ENCODE measurements at places on chromosomes 5 and 9.

DNA sequence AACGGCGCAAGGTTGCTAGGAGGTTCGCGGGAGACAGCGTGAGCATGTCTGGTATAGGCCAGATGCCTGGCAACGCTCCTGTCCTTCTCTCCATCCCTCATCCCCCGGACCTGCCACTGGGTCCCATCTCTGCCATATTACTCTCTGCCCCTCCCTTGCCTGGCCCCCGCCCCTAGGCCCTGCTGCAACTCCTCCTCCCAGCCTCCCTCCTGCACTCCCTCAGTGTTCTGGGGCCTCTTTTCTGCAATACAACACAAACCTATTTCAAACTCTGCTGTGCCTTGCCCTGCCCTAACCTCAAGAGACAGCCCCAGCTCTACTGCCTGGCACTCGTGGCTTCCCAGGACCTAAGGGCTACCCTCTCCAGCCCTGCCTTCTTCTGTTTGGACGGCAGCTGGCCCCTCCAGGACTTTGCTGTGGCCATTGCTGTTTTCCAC is 8.9 kb upstream of the DBN1 start:
- no peak for DNase-seq

GRCh38 chr5:60896991-60897390 is 47.9 kb downstream of the ERCC8 start:
- no peak for DNase-seq

DNA sequence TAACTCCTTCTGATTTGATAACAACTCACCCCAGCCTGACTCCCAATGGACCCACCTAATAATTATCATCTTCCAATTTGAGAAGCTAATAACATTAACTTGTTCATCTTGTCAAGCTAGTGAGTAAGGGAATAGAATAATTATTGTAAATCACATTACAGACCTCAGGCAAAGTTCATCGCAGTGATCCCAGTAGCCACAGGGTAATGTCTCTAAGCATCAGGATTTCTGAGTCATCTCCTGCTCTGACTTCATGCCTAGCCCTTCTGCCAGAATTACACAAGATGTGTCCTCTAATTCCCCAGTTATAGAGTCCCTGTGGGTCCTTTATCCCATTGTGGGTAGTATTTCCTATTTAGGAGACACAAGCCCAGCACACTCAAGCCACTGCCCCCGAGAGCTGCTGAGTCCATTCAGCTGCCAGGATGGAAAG is 365.7 kb downstream of the DEPDC1B start:
- DNase-seq: no peak

- DNase-seq: no peak
Observed at GRCh38 chr9:76985581-76985980, 33.9 kb upstream of the FOXB2 start.

DNA sequence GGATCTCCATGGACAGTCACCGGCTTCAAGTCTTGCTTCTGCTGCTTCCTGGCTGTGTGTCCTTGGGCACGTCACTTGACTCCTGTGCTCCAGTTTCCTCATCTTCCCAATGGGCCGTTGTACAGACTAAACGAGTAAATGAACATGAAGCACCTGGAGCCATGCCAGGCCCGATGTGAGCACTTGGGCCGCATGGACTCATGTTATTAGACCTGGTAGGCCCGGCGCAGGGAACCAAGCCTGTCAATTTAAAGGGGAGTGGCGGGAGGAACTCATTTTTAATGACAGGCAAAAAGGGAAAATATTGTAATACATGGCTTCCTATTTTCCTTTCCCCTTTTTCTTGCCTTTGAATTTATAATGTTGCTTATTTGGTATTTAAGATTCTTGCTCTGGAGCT is 47.5 kb downstream of the TENT4A start:
- DNase-seq: no peak

DNA sequence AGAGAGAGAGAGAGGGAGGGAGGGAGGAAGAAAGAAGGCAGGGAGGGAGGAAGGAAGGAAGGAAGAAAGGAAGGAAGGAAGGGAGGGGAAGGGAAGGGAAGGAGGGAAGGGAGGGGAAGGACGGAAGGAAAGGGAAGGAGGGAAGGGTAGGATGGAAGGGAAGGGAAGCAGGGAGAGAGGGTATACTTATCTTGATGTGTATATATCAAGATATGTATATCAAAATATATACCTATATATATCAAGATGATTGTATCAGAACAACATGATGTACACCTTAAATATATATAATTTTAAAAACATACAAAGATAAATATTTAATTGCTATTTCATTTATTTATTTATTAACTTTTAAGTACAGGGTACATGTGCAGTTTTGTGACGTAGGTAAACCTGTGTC is 96.8 kb upstream of the ADAMTS16 start:
- DNase-seq: no peak

GRCh38 chr5:114477816-114478334 is 116.0 kb downstream of the KCNN2 start:
- no peak for DNase-seq

DNA sequence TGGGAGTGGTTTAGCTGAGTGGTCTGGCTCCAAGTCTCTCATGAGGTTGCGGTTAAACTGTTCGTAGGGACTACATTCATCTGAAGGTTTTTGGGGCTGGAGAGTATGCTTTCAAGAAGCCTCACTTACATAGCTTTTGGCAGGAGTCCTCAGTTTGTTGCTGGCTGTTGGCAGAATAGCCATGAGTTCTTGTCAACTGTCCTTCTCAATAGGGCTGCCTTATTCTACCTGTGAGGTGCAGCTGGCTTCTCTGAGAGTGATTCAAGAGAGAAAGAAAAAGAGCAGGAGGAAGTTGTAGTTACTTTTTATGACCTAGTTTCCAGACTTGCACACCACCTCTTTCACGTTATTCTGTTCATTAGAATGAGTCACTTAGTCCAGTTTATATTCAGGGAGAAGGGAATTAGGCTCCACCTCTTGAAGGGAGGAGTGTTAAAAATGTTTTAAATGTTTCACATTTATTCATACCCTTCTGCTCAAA is 33.2 kb downstream of the YTHDC2 start:
- no peak for DNase-seq

DNA sequence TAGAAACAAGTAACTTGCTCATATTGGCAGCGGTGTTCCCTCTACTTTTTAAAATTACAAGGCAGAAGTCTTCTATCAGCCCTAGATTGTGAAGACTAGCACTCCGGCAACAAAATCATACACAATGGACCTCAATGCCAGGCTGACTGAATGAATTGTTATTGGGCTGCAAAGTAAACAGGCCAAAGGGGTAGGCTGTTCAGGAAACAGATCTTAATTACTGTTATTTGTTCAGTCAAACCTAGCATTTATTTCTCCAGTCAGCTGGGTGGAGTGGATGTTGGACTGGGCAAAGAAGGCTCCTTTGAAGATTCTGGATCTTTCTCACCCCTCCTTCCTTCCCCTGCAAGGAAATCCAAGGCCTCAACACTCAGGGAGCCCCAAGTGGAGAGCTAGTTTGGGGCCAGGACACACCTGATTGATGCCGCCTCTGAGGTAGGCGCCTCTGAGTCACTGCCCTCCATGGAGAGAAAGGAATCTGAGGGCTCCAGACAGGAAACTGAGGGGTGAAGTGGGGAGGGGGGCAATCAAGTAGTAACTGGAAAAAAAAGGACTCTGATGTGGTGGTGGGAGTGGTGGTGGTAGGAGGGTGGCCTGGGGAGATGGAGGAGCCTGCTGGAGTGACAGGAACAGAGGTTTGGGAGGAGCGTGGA is 35.5 kb downstream of the SERINC5 start:
- no peak for DNase-seq

GRCh38 chr9:112921549-112921948 is 30.9 kb upstream of the SLC46A2 start:
- no peak for DNase-seq

DNA sequence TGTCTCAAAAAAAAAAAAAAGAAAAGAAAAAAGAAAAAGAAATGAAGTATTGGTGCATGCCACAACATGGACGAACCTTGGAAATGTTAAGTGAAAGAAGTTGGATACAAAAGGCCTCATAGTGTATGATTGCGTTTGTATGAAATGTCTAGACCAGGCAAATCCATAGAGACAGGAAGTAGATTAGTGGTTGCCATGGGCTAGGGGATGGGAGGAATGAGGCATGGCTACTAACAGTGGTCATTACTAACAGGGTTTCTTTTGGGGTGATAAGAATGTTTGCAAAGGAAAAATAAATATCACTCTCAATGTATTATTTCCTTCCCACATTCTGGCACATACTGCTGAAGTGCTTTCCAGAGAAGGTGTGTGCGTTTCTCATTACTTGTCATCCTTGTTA is 44.1 kb downstream of the UGCG start:
- no peak for DNase-seq

Measured in hematopoietic multipotent progenitor cell treated with erythropoietin and hydrocortisone succinate and interleukin-3 and kit ligand, for 15 days (in vitro differentiated cells).